EL (cell line): ENCODE measurements at places on chromosomes 2 and 18.

GRCh38 chr2:98533547-98533946 lies 74.8 kb downstream of the COA5 start:
- no peak for DNase-seq

DNA sequence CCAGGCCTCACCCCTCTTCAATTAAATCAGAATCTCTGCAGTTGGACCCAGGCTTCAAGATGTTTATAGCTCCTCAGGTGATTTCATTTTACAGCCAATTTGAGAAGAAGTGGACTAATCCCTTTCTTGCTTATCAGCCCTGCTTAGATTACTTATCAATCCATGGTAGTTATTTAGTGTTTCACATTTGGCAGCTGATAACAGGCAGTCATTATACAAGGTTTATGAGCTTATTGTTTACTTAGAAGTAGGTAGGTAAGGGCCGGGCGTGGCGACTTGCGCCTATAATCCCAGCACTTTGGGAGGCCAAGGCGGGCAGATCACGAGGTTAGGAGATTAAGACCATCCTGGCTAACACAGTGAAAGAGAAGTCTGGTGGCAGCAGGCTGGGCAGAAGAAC lies 237.5 kb downstream of the CTNNA2 start:
- DNase-seq: no peak

DNA sequence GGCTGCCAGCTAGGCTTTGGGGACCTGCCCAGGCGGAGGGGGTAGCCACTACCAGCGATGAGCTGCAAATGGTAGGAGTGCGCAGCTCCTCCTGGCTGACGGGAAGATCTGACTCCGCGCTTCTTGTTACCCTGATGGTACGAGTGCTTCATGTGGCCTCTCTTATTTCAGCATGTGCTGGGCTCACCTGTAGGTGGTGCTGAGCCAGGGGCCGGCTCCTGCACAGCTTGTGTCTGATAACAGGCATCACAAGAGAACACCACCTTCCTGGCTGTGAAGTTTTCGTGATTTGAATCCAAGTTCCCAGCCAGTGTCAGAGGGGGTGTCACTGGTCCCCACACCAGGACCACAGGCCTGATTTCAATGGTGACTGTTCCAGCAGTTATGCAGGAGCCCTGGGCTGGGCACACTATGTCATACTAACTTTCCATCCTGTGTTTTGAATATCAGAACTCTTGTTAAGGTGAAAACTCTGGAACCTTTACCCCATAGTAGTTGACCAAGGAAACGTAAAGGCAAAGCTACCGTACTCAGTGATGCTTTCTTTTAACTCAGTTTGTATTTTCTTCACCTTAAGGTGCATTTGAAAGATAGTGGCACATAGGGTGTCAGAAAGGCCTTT lies 28.0 kb downstream of the APCDD1 start:
- no peak for DNase-seq

DNA sequence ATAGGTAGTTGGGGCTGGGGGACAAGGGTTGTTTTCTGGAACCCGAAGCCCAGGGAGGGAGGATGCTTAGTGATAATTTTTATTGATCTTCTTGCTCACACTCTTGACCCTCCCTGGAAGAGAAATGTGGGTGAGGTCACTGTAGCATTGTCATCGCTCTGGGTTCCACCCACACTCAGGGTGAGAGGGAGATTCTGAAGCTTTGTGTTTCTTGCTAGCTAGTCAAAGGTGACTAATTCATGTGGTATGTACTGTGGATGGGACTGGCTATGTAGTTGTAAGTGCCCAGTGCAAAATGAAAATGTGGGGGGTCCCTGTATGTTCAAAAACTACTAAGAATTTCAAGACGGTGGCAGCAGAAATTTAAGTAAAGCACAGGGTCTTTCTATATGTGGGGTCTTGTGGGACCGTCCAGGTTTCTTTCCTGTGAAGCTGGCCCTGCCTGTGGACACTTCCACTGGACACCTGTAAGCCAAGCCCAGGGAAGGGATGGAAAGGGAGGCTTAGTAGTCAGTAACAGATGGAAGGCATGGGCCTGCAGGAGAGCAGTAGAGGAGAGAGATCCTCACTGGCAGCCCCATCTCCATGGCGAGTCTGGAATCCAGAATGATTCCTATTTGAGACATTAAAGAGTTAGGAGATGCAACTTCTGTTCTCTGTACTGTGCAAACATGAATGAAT lies 35.0 kb downstream of the TSN start:
- peak; percentile 94 for DNase-seq

DNA sequence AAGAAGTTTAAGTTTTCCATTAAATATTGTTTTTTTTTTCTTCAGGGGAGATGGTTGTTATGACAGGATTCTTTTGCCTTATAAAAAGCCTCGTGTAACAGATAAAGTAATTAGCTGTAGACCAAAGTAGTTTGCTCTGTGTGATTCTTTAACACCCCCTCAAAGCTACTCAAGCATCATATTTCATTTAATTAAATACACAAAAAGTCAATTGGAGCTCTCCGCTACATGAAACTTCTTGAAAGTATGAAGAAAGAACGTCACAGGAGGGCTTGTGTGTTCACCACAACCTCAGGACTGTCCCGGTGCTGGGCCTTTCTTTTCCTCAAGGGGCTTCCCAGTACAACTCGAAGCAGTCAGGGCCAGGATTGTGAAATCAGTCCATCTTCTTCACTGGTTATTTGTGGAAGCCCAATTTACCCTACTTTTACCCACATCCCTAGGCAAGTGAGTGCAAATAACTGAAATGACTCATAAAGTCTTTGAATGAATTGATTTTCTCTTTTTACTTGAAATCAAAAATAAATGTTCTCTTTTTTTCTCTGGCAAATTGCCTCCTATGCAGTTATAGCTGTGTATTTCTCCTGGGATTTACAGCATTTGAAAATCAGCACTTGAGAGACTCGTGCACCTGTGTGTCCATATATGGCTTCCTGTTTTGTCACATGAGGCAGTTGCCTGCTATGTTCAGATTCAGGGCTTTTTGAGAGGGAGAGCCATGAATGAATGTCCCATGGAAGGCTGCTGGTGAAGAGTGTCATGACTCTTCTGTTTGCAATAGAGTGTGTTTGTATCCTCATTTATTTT lies 48.6 kb downstream of the LINC00305 start:
- DNase-seq: no peak

DNA sequence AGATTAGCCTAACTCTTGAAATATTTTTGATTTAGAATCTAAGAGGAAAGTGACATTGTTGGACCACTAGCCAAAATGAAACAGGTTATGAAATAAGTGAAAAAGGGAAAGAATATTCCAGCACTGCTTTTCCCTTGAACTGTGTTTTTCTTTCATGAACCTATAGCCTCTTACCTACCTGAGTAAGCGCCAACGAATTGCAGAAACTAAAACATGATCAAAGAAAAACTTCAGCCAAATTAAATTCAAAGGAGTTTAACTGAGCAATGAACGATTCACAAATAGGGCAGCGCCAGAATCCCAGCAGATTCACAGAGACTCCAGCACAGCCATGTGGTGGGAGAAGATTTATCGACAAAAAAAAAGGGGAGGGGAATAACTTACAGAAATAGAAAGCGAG lies 518.6 kb downstream of the PIK3C3 start:
- DNase-seq: no peak

- DNase-seq: no peak
These were observed 33.9 kb downstream of the ADRA2B start for GRCh38 chr2:96082211-96083063.

DNA sequence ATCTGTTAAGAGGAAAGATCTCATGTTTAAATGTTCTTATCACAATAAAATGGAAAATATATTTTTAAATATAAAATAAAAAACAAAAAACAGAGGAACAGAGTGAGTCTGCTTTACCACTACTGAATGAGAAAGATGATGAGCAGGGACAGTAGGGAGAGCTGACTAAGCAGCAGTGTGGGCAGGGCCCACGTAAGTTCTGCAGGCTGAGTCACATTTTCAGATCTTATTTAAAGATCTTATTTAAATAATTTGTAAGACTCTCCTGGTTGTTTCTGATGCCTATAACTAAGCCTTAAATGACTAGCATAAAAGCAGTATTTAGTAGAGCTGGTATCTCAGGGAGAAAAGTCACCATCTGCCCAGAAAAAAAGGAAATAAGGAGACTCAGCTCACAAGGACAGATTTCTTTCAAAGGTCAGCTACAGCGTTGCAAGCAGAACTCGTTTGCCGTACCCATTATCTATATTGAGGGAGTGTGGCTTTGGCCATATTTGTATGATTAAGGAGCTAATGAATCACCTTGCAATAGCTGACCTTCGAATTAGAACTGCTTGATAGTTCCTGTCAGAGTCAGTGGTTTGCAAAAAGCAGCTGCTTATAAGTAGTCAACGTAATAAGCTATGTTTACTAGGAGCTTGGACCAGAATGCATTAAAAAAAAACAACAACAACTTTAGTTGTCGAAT lies 322.1 kb upstream of the CHAC2 start:
- peak; percentile 53 for DNase-seq

DNA sequence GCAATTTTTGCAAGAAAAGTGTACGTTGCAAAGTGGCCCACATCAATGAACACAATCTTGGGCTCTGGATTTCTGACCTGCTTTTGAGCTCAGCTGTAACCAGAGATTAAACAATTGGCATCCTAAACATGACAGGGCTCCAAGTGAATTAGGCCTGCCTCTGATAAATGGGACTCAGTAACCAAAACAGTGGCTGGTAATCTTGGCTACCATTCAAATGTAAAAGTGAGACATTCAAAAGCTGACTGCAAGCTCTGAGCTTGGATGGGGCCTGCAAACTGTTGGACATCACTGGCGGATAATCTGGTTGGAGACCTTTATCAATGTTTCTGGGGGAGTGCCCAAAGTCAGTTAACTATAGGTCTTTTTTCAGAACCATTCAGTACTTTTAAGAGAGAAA lies 160.7 kb downstream of the RAB3GAP1 start:
- no peak for DNase-seq

- DNase-seq: no peak
These were observed 6.3 kb upstream of the SFT2D3 start for GRCh38 chr2:127694986-127695385.

DNA sequence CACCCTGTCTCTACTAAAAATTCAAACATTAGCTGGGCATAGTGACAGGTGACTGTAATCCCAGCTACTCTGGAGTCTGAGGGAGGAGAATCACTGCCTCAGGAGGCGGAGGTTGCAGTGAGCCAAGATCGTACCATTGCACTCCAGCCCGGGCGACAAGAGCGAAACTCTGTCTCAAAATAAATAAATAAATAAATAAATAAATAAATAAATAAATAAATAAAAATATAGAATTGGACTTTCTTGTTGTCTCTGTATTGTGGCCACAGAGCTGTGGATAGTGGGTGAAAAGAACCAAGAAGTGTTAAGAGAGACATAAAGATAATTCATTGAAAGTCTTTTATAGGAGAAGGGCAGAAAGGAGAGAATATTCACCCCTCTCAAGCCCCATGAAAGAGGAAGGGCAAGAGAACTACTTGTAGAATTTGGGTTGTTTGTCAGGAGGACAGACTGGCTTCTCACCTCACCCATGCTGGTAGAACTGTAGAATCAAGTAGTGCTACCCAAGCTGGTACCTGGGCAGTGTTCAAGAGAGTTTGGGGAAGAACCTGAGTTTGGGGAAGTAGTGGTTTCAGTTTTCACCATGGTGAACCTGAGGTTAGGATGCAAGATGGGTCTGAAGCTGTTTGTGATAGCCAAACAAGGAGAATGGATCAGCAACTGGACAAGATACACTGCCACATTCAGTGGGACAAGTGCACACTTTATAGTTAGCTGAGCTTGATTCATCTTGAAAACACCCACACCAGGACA lies 256.5 kb downstream of the CD226 start:
- DNase-seq: no peak

DNA sequence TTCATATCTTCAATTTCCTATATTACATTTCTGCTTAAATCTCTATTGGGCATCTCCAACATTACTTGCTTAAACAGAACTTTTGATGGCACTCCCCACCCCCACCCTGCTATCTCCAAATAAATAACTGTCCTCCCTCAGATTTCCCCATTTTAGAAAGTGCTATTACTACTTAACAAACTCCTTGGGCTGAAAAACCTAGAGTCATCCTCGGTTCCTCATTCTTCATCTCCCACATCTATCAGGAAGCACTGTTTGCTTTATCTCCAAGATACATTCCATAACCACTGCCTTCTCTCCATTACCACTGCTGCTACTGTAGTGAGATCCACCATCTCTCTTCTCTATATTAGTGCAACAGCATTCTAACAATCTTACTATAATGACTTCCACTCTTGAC lies 150.4 kb upstream of the CYRIA start:
- no peak for DNase-seq

- DNase-seq: no peak
These were observed 54.8 kb downstream of the AP1S3 start for GRCh38 chr2:223782629-223783028.

- DNase-seq: no peak
These were observed 28.6 kb downstream of the SIGLEC15 start for GRCh38 chr18:45854036-45854586.

- DNase-seq: no peak
These were observed 1481.6 kb upstream of the PIK3C3 start for GRCh38 chr18:40473221-40474029.

GRCh38 chr2:134137182-134137611 lies 116.7 kb upstream of the MGAT5 start:
- peak; percentile 91 for DNase-seq

DNA sequence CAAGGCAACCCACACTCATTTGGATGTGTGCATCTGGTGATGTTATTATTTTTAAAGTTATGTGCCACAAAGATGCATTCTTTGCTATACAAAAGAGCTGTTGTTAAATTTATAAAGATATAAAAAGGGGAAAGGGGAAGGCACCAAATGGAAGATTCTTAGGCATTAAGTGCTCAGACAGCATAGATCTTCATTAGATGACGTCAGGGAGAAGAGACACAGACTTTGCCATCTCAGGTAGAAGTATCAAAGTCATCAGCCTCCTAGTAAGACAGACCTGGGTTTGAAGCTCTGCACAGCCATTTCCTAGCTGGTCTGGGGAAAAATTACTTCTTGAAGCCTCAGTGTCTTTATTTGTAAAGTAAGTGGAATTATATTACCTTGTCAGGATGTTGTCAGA lies 1.2 kb upstream of the CLUL1 start:
- no peak for DNase-seq

GRCh38 chr2:17752246-17752645 lies 1.4 kb downstream of the SMC6 start:
- no peak for DNase-seq

DNA sequence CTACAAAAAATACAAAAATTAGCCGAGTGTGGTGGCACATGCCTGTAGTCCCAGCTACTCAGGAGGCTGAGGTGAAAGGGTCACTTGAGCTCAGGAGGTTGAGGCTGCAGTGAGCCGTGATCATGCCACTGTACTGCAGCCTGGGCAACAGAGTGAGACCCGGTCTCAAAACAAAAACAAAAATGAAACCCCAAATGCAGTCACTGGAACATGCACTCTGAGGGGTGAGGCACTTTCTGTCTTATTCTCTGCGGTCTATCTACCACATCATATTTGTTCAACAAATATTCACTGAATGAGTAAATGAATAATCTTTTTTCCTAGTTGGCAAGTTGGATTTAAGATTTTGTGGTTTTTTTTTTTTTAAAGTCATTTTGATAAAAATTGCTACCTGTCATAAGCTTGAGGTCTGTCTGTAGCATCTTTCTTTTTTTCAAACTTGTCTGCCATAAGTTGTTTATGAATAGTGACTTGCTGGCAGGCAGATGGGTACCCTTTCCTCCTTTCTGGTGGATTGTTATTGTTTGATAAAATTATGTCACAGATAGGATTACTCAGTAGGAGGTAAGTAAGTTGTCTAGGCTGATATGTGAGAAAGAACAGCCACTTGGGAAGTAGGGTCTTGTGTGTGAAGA lies 11.8 kb downstream of the CHRNA1 start:
- no peak for DNase-seq

GRCh38 chr2:240797500-240797895 lies 22.5 kb downstream of the KIF1A start:
- DNase-seq: no peak
